ENCODE measurements at places on chromosomes 7 and 10.

- DNase-seq: no peak
Measured at GRCh38 chr7:84274029-84274638, 79.5 kb upstream of the SEMA3A start.

- DNase-seq: no peak
Measured at GRCh38 chr10:44628921-44629320, 244.0 kb upstream of the CXCL12 start.

GRCh38 chr7:158107806-158108205 lies 479.8 kb downstream of the PTPRN2 start:
- DNase-seq: no peak

- DNase-seq: no peak
Measured at GRCh38 chr10:82543631-82544030, 668.6 kb downstream of the NRG3 start.

GRCh38 chr7:119413314-119413805 lies 859.6 kb upstream of the KCND2 start:
- DNase-seq: no peak

- no peak for DNase-seq
Measured at GRCh38 chr10:36675458-36675880, 449.9 kb upstream of the ANKRD30A start.

GRCh38 chr10:70885931-70886903 lies 2.1 kb downstream of the PCBD1 start:
- no peak for DNase-seq

DNA sequence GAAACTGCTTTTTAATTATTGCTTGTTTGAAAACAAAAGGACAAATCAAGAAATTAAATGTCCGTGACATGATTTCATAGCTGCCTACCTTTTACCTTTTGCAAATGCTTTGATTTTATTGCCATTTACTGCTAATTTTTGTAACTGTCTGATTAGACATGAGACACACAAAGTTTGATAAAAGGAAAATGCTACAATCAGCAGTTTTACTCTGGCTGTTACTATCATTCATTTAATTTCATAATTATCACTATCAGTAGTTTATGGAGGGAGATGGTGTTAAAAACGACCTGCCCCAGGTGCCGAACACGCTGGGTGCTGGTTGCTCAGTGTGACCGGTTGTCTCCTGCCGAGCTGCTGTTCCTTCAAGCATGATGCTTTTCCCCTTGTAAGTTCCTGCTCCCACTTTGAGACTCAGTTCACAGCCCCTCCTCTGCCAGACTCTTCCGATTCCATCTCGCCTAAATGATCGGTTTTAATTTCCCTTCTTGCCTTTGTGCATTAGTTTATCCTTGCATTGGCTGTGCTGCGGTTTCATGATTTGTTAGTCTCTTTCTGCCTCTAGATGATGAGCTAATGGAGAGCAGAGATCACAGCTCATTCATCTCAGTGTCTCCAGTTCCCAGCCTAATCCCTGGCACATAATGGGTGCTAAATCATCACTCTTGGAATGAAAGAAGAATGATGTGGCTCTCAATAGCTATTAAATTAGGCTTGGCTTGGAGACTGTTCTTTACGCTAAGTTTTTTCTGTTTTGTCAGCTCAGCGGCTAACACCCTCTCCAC lies 110.6 kb downstream of the PFKFB3 start:
- DNase-seq: no peak

DNA sequence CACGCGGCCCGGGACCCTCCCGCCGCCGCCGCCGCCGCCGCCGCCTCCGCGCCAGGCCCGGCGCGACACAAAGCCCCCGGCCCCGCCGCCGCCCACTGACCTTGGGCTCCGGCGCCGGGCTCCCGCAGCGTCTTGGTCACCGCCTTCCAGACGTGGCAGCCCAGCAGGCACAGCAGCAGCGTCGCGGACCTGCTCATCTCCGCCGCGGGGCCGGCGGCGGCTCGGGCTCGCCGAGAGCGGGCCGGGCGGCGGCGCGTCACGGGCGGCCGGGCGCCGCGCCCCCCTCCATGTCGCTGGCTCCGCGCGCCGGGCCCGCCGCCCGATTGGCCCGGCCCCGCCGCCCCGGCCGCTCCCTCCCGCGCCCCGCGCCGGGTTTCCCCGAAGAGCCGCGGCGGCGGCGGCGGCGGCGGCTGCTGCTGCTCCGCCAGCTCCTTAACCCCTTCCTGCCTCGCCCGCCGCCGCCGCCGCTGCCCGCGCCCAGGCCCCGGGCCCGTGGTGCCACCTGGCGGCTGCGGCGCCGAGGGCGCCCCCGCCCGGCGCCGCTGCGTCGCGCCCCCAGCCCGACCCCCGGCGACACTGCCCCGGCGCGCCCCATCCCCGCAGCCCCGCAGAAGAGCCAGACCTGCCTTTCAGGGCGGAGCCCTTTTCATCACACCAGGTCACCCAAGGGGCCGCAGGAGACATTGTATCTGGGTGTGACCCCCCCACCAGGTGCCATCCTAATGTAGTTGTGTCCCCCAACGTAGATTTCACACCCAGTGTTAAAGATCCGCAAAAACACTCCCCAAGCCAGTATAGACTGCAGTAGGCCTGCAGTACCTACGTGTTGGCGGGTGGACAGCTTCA lies at the start of gene FAM171A1:
Gene FAM171A1, minus strand, starts transcription at position 434 of the 846 bp plus-strand sequence. Its CDS starts 237 bp downstream, at position 197.
- DNase-seq: peak; percentile 21

DNA sequence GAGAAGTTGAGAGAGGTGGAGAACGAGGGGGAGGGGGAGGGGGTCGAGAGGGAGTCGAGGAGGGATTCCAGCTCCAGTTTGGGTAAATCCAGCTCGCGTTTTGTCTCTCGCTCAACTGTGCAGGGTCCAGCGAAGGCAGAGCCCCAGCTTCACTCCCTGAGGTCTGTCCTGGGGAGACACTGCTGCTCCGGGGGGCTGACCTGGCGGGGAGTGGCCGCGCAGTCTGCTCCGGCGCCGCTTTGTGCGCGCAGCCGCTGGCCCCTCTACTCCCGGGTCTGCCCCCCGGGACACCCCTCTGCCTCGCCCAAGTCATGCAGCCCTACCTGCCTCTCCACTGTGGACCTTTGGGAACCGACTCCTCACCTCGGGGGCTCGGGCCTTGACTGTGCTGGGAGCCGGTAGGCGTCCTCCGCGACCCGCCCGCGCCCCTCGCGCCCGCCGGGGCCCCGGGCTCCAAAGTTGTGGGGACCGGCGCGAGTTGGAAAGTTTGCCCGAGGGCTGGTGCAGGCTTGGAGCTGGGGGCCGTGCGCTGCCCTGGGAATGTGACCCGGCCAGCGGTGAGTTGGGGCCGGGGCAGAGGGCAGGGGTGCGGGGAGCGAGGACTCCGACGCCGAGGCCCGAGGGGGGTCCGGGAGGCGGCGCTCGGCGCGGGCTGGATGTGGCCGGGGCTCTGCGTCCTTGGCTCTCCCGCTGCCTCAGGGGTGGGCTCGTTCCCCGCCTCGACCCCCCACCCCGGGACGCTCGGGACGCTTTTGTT lies at the start of gene TET1:
Gene TET1, plus strand, starts transcription at position 152 of the 757 bp plus-strand sequence. CDS start 12,002 bp downstream, outside the sequence.
- no peak for DNase-seq

DNA sequence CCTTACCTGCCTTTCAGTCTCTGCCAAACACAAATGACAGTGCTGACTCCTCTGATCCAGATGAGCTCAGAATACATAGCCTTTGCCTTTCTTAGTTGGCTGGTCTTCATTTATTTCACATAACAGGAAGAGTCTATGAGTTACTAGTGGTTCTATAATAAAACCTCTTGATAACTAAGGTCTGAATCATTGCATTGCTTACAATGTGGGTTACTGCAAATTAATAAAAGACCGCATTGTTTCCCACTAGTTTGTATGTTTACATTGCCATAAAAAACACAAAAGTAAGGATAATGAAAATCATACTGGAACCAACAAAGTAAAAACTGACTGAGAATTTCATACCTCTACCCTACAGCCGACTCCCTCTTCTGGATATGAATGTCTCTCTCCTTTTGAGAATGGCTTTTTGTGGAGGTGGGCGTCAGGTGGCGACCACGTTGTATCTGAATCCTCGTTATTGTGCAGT lies 62.0 kb upstream of the AKR1E2 start:
- DNase-seq: no peak

- no peak for DNase-seq
Measured at GRCh38 chr7:109579901-109580300, 1010.2 kb downstream of the DNAJB9 start.

DNA sequence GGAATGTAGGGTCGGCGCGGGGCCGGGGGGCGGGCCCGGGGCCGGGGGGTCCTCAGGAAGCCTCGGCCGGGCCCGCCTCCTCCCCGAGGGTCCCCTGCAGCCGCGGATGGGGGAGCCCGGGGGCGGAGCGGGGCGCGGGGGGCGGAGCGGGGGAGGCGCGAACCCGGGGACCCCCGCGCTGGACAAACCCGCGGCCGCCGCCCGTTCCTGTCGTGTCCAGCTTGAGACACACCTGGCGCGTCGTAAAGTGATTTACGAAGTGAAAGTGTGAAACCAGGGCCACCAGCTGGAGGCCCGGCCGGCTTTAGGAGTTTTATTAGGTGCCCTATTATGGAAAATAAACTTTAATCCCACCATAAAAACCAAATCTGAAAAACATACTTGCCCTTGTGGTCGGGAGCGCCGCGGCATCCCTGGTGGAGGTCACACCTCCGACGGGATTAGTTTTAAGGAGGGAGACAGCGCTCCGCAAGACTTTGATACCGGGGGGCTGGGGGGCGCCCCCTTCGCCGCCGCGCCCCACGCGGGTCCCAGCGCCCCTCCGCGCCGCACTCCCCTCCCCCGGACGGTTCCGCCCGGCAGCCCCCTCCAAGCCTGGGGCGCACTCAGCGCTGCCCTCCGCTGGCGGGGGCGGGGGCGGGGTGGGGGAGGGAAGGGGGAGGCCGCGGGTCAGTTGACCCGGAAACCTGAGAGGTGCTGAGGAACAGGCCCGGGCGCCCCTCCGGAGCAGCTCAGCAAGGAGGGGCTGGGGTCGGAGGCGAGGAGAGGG lies 10.3 kb downstream of the MNX1 start:
- DNase-seq: no peak

GRCh38 chr10:124946945-124947344 lies 5.0 kb downstream of the ZRANB1 start:
- no peak for DNase-seq

DNA sequence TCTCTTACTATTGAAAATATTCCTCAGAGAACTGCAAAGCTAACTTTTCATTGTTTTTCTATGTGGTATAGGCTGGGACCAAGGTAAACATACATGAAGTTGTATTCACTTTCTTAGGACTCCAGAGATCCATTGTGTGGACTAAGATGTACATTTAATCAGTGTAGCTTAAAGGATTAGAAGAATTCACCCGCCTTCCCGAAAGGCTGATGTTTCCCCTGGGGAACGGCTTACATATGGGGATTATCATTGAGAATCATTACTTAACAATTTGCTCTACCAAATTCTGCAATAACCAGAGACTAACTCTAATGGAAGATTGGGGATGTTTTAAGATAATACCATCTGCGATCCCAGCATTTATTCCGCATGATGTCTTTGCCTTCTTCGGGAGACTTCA lies 257.1 kb upstream of the KIAA1217 start:
- no peak for DNase-seq

DNA sequence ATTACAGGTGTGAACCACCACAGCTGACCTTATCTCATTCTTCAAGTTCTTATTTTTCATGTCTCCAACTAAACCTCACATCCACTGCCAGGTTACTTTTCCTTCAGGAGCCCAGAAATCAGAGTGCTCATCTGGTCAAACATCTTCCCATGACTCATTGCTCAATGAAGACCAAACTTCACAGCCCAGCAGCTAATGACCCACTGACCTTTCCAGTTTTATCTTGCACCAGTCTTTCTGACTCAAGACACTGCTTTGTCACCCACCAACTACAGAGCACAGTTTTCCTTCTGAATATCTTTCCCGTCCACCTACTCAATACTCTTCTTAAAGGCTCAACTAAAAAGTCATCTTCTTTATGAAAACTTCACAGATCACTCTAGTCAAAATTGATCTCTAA lies 245.1 kb downstream of the CHCHD3 start:
- no peak for DNase-seq

DNA sequence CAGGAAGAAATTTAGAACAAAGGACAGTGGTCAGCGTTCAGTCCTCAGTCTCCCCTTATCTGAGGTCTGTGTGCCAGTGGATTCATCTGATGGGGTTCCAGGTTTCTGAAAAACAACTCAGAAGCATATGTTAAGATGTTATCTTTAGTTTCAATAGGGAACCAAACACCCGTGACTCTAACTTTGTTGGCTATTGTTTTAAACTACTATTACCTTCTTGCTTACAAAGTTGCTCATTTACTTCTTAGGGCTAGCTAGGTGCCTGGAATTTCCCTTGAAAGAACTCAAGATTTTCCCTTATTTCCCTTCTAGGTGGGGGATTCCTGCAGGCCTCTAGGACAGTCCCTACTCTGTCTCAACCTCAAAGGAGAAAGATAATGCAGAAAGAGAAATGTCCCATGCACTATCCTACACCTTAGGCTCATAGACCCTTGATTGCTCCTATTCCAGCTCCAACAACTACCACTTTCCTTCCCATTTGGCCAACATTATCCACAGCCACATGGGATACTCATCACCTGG lies 192.5 kb upstream of the LYZL1 start:
- DNase-seq: no peak

GRCh38 chr7:17302575-17303142 lies 4.2 kb downstream of the AHR start:
- DNase-seq: no peak

GRCh38 chr10:116707981-116708380 lies 34.4 kb downstream of the HSPA12A start:
- DNase-seq: no peak

DNA sequence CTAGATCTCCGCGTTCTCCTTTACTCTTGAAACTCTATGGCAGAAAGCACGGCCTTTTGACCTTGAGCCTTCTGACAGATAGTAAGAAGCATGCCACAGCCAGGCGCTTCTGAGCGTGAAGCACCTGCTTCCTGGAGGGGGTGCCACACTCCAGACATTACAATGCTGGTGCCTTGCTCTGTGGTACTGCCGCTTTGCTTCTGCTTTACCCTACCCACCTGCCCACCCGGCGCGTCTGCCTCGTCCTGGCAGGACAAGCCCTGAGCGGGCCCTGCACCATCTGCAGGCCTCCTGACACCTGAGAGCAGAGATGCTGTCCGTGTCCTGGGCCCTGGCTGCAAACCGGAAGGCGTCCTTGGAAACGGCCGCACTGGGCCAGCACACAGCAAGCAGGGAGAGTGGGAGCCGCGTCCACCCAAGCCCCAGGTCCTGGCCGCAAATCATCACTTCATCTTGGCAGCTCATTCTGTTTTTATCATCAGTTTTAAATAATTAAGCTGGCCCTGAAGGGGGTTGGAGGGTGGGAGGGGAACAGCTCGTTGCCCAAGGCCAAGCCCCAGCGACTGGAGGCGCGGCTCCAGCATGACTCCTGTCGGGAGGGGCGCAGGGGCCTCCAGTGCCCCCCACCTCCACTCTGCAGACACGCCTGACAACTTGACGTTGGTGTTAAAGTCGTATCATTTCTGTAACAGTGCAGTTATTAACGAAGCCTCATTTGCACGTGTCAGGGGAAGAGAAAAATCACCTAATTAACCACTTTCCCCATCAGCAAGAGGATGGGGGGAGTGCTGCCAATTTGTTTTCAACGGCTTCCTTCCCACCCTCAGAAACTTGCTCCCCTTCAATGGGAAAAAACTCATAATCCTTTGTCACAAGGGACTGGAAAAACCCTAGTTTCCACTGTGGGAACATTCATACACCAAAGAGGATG lies 132.2 kb downstream of the MAD1L1 start:
- no peak for DNase-seq
